ENCODE measurements at places on chromosomes 7 and 10. TPM values are rescaled to one million over a fixed set of nuclear protein-coding genes. Genes with fewer than 3 reads are reported as not detected.

DNA sequence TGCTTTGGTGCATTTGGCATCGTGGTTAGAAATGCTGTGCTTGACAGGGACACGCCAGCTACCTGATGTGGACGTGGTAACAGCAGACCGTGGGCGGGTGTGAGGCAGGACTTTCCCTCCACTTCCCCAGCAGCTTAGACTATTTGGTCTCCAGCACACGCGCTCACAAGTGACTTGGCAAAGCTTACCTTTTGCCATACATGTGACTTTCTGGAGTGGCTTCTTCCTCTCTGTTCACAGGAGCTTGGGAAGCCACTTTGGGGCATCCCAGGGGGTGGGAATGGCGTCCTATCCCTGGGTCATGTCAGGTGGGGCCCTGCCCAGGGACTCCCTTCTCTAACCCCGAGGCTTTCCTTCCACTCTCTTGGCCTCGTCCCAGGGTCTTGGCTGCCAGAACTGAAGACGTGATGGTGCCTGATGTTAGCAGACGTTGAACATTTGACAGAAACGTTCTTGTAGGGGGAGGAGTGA is 228.7 kb upstream of the KLF6 start:
- DNase-seq: peak; percentile 46

DNA sequence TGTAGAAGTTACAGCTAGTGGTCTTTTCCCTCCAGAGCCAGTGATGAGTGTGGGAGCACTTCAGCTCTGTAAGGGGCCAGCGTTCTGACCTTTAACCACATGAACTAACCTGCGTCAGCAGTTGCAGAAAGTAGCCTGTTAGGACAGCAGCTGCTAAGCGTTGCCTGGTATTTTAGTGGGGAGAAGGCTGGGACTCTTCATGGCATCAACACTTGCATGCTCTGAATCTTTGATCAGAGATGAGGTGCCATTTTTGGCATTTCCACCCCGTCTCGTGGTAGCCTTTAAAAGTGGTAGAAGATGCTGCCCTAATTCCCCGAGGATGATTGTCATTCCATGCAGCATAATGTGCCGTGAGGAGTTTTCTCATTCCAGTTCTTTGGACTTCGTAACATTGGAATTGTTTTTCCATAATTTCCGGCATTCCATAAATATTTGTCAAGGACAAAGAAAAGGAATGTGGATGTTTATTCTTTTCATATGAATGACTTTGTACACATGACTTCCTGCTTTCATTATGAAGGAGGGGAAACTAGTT is 92.2 kb downstream of the AVL9 start:
- no peak for DNase-seq

- DNase-seq: no peak
Observed at GRCh38 chr10:115417585-115418265, 324.6 kb downstream of the ATRNL1 start.

DNA sequence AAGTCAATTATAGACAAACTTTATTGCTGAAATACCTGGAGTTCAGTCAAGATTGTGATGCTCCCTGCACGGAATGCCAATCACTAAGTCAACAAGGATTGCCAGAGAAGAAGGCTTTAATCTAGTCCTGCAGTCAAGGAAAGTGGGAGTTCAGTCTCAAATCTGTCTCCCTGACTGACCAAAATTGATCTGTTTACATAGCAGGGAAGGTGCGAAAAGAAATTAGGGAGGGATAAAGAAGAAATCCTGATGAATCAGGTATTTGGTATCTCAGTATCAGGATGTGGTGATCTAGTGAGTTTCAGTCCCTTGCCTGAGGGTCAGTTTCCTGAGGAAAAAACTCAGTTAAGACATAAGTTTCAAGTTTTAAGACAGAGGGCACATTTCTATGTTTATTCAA is 2.1 kb upstream of the AKR1D1 start:
- no peak for DNase-seq

DNA sequence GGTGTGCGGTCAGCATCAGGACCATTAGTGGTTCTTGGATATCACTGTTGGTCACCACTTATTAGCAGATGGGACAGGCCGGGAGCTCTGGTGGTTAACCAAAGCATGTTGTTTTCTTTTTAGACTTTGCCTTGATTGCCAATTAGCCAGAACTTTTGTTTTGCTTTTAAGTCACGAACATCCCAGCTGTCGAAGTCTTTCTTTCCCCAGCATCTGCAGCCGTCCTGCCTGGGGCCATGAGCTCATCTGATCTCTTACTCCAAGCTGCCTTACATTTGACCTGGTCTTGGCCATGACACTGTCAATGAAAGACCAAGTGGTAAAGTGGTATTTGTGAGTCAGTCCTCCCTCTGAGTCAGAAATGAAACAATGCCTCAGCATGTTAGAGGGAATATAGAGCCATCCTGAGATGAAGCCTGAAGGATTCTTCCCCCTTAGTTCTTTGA is 53.9 kb upstream of the CREB5 start:
- DNase-seq: no peak

The UCMA gene
- not detected for total RNA-seq

The CDC14C gene
- not detected for total RNA-seq

The SFTPD gene
- total RNA-seq: 6.2 TPM
